AG08395 (cell line): ENCODE measurements at places on chromosomes 2 and 18.

- DNase-seq: no peak
Observed at GRCh38 chr2:964562-964961, 13.9 kb downstream of the SNTG2 start.

- no peak for DNase-seq
Observed at GRCh38 chr2:169415233-169415748, 53.0 kb upstream of the LRP2 start.

- DNase-seq: peak; percentile 4
Observed at GRCh38 chr18:36903215-36903928, 74.4 kb downstream of the KIAA1328 start.

DNA sequence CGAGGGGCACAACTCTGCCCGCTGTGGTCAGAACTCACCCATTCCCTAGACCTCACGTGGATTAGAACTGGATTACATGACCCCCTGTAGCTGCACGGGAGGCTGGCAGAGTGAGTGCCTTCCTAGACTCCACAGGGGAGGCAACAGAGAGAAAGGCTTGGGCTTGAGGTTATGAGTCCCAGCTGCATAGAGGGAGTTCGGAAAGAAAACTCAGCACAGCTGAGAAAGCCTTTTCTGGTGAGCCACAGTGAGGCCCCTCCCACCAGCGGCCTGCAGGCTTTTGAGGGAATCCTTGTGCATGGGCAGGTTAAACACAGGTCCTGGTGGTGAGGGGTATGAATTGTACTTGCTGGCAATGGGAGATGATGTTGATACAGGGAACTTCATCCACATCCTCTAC is 217.3 kb downstream of the FHOD3 start:
- no peak for DNase-seq

DNA sequence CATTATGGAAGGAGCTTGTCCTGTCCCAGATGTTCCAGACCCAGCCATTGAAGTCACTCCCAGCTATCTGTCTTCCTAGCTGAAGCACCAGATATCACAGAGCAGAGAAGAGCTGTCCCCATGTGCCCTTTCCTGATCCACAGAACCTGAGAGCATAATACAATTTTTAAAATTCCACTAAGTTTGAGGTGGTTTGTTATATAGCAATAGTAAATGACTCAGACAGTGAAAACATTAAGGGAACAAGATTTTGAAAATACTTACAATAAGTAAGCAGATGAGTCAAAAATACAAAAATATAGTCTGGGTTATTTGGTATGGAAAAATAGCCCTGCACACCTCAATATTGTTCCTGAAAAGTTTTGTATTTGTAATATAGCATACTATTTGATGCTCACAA is 85.8 kb upstream of the GLS start:
- DNase-seq: no peak

DNA sequence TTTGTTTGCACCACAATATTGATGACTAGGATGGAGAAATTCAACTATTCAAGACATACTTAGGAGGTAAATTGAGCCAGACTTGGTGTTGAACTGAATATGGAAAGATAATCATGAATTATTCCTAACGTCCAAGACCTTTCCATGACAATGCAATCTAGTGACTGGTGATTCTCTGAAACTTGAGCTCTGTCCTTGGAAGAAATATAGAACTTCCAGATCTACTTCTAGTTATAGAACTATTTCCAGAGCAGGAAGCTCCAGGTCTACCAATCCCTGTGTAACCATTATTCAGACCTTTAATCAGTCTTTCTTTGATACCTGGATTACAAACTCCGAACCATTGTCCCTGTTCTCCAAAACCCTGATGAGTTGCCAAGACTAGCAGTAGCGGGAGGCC is 272.6 kb upstream of the SLC14A2 start:
- DNase-seq: no peak

GRCh38 chr2:162710287-162710890 is 128.2 kb downstream of the KCNH7 start:
- DNase-seq: no peak

GRCh38 chr18:63157293-63158011 is 162.1 kb downstream of the BCL2 start:
- DNase-seq: no peak

DNA sequence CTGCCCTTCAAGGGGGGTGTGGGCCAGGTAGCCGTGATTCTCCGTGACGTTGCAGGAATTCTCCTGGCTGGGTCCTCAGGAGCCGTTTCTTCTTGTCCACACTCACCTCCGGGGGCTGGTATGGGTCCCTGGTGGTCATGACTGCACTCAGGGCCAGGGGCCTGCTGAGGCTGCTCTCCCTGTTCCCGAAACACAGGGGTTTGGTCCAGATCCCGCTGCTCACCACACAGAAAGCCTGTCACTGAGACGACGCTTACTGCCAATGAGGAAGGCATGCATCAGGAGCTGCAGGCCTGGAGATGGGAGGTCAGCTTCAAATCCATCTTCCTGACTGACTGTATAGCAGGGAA is 160.7 kb downstream of the RTP5 start:
- no peak for DNase-seq

- no peak for DNase-seq
Observed at GRCh38 chr18:12995952-12996477, 4.9 kb downstream of the CEP192 start.

DNA sequence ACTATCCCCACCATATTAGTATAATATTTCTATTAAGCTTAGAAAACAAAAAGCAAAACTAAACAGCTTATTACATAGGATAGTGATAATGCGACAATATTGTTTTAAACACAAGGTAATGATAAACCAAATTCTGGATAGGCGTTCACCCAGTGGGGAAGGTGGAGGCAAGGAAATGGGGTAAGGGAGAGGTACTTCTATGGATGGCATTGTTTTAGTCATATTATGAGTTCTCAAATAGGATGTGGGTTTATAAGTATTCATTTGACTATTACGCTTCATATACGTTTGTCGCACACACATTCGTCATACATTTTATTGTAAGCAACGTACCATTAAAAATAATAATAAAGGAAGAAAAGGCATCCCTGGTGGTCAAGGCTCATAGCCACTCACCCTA is 88.8 kb upstream of the DNMT3A start:
- no peak for DNase-seq

GRCh38 chr2:158905784-158906183 is 62.7 kb upstream of the TANC1 start:
- DNase-seq: no peak
